Activated CD4-positive, alpha-beta T cell treated with anti-CD3 and anti-CD28 coated beads, Interleukin-2, amount 50 U/mL, for 24 hours (primary cell): ENCODE measurements at places on chromosomes 6 and 20.

DNA sequence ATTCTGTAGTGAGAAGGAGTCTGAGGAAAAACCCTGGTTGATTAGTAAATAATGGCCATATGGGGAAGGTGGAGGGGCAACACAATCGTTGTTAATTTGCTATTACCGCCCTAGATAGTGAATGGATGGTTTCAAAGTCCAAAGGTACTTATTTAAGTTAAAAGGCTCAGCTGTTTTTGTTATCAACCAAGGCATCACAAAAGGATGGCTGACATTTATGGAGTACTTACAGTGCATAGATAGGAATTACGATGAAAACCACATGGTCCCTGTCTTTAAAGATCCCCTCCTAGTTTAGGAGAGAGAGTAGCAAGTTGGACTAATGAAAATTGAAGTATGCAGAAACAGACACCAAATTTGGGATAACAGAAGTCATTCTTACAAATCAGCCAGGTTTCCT is 319.6 kb downstream of the CDKAL1 start:
- no peak for DNase-seq

- DNase-seq, result no peak
These were observed 57.4 kb upstream of the TTPAL start for GRCh38 chr20:44418069-44418905.

- DNase-seq, result no peak
These were observed 9.4 kb downstream of the MMP24 start for GRCh38 chr20:35235881-35236280.

DNA sequence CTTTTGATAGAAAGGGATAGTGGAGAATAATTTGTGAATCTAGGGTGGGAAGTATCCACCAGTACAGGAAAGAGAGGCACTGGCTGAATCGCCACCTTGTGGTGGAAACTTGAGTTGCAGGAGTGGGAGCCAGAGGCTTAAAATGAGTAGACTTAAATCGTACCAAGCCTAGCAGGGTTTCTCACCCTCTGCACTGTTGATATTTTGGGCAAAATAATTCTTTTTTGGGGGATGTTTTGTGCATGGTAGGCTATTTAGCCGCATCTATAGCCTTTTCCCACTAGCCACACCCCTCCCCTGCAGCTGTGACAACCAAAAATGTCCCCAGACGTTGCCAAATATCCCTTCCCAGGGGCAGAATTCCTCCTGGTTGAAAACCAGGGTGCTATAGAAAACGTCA is 119.1 kb downstream of the DHX35 start:
- peak; percentile 79 for DNase-seq

- DNase-seq, result no peak
These were observed 127.8 kb upstream of the EEF1E1 start for GRCh38 chr6:8229915-8230756.

GRCh38 chr6:47083586-47084047 is 41.5 kb upstream of the ADGRF1 start:
- DNase-seq, result no peak

- DNase-seq, result no peak
These were observed 122.0 kb downstream of the HTR1B start for GRCh38 chr6:77341058-77341986.

- DNase-seq, result no peak
These were observed 88.4 kb upstream of the TAB2 start for GRCh38 chr6:149229096-149229495.

- no peak for DNase-seq
These were observed 476.7 kb upstream of the EPHA7 start for GRCh38 chr6:93896081-93896480.

DNA sequence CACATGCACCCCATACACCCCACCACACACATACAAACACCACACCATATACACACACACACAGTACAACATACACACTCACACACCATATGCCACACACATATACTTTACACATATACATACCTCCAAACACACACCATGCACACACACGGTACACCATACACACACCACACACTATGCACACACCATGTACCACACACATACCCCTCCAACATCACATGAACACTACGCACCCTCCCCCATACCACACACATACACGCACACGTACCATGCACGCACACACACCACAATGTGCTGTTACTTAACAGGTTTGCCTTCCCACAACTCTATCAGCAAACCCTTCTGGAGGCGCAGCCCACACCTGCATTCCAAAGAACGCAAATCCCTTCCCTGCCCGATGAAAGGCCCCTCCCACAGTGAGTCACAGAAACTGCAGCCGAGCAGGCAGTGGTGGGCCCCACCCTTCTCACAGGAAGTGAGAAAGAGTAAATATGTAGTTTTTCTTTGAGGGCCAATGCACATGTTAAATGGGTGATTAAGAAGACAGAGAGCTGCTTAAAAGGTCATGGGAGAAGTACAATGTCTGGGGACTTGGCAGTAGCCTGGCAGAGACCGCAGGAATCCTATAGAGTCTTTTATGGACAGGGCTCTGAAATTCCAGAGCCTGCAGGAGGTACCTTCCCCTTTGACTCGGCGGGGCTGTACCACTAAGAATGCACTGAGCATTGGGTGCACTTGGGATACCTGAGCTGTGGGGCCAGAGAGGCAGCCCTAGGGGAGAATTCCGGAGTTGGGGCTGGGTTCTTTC is 34.1 kb upstream of the EZR start:
- peak; percentile 87 for DNase-seq

- DNase-seq, result no peak
These were observed 45.8 kb upstream of the VSTM2L start for GRCh38 chr20:37856932-37857660.

DNA sequence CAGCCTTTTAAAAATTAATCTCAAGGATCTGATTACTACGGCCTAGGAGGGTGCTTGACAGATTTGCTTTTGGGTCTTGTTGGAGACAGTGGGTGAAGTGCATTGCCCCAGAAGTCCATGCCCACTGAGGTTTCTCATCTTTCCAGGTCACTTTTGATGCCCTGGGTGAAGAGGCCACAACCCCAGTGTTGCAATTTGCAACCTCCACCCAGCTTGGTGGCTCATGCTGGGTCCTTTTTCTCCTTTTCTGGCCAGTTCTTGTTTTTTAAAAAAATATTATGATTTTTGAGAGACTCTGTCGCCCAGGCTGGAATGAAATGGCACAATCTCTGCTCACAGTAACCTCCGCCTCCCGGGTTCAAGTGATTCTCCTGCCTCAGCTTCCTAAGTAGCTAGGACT is 9.4 kb downstream of the STX11 start:
- no peak for DNase-seq

DNA sequence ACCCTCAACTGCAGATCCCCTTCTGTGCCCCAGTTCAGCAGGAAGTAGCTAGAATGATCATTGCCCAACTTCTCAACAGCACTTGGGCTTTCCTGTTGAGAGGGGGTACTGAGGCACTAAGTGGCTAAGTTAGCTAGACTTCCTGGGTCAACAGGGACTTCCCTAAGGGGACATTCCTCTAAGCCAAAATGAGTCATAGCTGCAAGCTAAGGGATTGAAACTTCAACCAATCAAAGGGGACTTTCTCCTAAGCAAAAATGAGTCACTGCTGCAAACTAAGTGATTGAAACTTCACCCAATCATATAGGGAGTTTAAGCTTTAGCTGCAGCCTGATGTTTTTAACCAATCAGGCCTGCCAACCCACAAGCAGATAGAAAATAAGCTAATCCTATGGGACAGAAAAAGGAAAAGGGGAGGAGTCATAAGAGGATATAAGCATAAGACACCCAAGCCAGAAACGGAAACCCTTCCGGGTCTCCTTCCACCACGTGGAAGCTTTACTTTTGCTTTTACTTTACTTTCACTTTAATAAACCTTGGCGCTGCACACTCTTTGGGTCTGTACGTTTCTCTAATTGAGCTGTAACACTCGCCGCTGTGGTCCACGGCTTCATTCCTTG is 659.0 kb upstream of the HS3ST5 start:
- no peak for DNase-seq

DNA sequence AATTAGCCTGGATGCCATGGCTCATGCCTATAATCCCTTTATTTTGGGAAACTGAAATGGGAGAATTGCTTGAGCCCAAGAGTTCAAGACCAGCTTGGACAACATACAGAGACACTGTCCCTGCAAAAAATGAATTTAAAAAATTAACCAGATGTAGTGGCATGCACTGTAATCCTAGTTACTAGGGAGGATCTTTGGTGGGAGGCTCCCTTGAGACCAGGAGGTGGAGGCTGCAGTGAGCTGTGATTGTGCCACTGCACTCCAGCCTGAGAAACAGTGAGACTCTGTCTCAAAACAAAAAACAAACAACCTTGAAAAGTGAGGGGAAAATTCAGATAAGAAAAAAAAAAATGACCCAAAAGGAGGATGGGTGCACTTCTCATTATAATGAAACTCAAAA is 23.4 kb downstream of the CAP2 start:
- DNase-seq, result no peak

- DNase-seq, result no peak
These were observed 37.1 kb upstream of the B4GALT5 start for GRCh38 chr20:49750611-49751396.

DNA sequence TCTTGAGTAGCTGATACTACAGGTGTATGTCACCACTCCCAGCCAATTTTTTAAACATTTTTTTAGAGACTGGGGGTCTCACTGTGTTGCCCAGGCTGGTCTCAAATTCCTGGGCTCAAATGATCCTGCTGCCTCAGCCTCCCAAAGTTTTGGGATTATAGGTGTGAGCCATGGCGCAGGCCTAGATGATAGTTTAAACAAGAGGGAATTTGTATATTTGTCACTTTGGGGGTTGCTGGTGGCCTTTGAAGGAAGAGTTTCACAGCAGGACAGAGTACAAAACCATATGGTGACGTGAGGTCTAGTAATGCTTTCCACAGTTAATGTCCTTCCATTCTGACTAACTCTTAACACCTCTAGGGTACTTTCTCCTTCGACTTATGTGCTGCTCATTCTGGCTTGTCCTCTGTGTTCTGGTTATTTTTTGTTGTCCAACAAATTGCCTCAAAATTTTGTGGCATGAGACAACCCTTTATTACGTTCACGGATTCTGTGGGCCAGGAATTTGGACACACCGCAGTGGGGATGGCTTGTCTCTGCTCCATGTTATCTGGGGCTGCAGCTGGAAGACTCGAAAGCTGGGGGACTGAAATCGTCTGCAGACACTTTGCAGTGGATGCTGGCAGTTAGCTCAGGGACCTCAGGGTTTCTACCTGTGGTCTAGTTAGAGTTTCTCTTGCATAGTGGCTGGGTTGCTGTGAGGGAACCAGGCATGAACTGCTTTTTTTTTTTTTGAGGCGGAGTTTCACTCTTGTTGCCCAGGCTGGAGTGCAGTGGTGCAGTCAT is 23.0 kb upstream of the IER3 start:
- no peak for DNase-seq

- no peak for DNase-seq
These were observed 149.7 kb downstream of the MRPL14 start for GRCh38 chr6:43977404-43978111.

DNA sequence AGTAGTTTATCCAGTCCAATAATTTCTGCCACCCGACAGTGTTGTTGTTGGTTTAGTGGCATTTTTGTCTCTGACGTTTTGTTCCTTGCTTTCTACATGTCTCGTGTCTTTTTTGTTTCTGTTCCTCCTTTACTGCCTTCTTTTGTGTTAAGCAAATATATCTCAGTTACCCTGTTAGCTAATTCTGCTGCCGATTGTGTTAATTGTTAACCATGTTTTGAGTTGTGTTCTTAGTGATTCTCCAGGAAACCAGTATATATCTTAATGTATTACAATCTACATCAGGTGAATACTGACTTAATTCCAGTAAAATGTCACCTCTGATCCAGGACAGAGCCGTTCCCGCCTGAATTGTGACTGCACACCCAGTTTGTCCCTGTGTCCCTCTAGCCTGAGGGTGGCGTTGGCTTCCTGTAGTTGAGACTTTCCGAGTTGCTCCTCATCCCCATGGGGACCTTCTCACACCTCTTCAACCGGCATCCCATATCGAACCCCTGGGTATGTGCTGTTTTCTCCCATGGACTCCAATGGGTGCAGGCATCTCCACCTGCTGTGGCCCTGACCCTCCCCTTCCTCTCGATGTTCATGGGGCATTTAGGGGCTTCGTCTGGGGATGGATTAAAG is 35.8 kb upstream of the BHLHE23 start:
- no peak for DNase-seq

DNA sequence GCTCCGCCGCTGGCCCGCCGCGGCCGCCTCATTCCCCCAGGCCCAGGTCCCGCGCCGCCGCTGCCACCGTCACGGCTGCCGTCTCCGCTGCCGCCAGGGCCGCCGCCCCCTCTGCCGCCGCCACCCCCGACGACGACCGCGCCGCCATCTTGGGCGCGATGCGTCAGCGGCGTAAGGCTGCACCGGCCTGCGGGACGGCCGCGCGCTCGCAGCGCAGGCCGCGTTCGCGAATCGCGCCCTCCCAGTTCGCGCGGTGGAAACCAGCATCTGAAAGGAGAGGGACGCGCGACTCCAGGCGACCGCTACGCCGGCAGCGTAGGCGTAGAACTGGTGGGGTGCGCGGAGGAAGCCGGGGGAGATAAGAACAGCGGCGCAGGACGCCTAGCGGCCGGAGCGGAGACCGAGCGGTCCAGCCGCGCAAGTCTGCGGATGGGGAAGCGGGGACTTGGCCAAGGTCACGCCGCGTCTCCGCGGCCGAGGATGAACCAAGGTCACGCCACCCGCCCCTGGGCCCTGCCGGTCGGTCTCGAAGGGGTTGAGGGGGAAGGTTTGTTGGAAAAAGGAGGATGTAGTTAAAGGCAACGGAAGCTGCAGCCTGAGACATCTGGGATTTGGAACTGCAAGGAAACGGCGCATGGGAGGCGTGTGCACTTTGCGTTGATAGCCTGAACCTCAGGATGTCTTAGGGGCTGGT is at the start of gene NUDT3:
Gene NUDT3 (minus strand): TSS at position 173 of the 694 bp plus-strand sequence. CDS start 307 bp downstream, outside the sequence.
- peak; percentile 90 for DNase-seq

- no peak for DNase-seq
These were observed 62.9 kb upstream of the MYB start for GRCh38 chr6:135118134-135118730.

DNA sequence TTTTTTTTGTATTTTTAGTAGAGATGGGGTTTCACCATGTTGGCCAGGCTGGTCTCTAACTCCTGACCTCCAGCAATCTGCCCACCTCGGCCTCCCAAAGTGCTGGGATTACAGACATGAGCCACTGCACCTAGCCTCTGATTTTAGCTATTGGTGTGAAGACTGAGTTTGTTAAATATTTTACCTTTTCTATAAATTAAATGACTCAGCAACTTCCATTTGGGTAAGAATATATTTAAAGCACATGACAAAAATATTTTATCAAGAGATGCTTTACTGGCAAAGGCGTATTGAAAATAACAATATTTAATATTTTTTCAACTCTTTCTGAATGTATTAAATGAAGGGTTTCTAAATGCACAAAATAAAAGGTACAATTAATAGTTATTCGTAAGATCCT is 158.7 kb upstream of the AGPAT4 start:
- DNase-seq, result no peak

- DNase-seq, result peak; percentile 66
These were observed 268.2 kb downstream of the CDC5L start for GRCh38 chr6:44655412-44656342.

GRCh38 chr20:62433658-62434497 is 6.5 kb upstream of the RBBP8NL start:
- DNase-seq, result no peak
